ENCODE measurements at places on chromosomes 16 and 17.
A peak's percentile ranks its signal among the peaks of the same experiment; 100 is the strongest.

DNA sequence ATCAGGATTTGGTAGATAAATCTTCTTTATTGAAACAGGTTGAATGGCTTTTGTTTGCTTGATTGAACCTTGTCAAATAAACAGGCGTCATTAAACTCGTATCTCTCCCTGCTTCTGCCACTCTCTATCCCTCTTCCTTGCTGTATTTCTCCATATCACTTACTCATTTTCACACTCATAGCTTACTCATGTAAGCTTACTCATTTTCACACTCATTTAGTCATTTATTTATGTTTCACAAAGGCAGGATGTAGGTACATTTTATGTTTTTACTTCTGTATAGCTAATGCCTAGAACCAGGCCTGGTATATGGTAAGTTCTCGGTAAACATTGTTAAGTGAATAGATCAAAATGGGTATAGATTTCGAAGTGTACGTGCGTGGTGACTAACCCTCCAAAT, 450.0 kb downstream of the PMP22 start:
- no peak for DNase-seq

GRCh38 chr16:4317532-4318450, 1.9 kb downstream of the GLIS2 start:
- no peak for DNase-seq

DNA sequence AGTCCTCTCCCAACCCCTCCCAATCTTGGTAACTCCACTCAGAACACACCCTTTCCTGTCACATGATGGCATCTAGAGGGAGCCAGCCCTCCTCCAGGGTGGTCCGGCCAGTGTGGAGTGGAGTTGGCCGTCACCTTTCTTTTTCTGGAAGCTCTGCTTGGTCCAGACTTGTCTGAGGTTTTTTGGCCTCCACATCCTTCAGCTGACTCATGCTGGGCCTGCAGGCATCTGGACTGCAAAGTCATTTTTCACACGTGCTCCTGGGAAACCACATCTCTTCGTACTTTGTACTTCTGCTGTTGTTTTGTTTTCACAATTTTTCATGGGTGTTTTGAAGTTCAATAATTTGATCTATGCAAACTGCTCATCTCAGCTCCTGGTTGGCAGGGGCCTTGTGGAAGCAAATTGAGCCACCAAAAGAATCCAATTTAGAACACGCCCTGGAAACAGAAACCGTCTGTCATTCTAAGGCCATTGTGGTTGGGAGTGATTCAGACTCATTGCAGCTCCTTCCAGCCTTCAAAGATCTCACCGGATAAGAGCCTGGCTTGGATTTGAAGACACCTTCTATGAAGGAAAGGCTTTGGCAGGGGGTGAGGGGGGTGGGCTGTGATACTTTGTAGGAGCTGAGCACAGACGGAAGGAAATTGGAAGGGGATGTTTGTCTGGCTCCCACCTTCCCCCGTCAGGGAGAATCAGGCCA, 42.4 kb upstream of the NF1 start:
- DNase-seq = peak; percentile 97

DNA sequence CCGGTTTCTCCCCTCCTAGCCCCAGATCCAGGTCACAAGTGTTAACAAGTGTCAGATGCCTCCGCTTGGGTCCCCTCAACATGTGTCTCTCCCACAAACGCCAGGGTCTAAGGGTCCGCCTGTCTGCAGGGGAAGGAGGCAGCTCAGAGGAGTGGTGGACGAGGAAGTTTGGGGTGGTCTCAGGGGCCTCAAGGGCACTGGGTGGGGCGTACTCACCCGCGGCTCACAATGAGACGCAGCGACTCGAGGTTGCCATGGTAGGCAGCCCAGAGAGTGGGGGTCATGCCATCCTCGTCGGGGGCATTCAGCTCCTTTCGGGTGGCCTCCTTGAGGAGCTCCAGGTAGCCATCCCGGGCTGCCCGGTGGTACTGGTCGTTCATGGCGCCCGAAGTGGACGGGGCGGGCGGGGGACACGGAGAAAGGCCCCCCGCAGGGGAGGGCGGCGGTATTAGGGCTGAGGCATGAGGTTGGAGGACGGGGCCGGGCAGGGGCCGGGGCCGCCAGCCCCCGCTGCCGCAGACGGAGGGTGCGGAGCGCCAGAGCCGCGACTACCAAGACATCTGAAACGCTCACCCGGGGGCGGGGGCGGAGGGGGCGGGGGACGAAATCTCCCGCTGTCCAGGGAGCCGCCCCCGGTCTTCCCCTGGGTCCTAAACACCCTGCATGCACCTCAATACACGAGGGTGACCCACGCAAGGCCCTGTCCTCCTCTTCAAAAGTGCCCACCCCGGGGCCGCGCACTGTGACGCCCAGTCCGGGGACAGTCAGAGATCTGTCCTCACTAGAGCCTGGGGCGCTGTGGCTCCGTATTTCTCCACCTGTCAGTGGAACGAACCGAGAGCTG, at the start of gene USH1G:
Gene USH1G (minus strand): TSS at position 562 of the 844 bp plus-strand sequence. CDS start 182 bp downstream, at position 380.
- DNase-seq = no peak

- DNase-seq = no peak
These were observed 38.3 kb upstream of the ACSM2B start for GRCh38 chr16:20614186-20615141.

DNA sequence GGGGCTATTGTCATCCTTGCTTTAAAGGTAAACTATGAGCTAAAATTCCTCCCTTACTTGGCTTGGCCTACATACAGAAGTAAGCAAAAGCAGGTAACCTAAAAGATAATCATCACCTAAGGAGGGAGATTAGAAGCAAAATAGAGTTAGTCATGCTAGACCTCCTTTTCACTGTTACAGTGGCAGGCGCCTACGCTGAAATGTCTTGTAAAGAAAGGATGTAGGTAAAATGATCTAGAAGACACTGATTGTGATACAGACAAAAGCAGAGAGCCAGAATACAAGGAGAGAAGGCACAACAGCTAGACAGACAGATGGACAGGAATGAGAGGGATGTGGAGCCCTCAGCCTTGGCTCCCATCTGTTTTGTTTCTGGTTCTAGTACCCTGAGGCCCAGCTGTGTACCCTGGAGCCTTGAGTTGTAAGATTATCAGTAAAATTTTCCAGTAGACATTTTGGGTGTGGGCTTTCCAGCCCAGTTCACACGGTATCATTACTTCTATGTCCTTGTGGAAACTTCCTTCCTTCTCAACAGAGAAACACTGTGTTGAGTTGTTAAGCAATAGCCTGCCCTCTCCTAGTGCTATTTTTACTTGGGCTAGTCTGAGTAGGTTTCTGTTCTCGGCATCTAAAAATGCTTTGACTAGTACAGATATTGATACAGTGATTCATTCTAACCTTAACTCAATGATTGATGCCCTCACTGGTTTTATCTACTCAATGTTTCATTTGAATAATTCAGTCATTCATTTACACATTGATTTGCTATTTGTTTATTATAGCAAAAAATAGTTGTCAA, 7.7 kb upstream of the C16orf78 start:
- no peak for DNase-seq
